ENCODE measurements at places on chromosomes 2 and 18. TPM values are rescaled to one million over a fixed set of nuclear protein-coding genes. Genes with fewer than 3 reads are reported as not detected.

TUBA3E gene
- 0.09 TPM for total RNA-seq

SERPINB4 gene
- 0.09 TPM for total RNA-seq

HTR2B gene
- 2.1 TPM for total RNA-seq

DIPK1C gene
- not detected for total RNA-seq

PFN4 gene
- total RNA-seq: 0.42 TPM

DLGAP1 gene
- not detected for total RNA-seq

LIPG gene
- total RNA-seq: 8.9 TPM

C2orf80 gene
- not detected for total RNA-seq

IGFBP5 gene
- 1,007 TPM for total RNA-seq

RAB12 gene
- total RNA-seq: 58.2 TPM

ATP6V1C2 gene
- total RNA-seq: under 0.01 TPM

SCYGR1 gene
- not detected for total RNA-seq

FLACC1 gene
- 0.89 TPM for total RNA-seq

ALPP gene
- total RNA-seq: not detected

ANO7 gene
- total RNA-seq: 0.69 TPM

ALK gene
- total RNA-seq: not detected

GRB14 gene
- total RNA-seq: 0.30 TPM

CFAP65 gene
- not detected for total RNA-seq

DSG1 gene
- total RNA-seq: not detected

NGEF gene
- 3.4 TPM for total RNA-seq

MPHOSPH10 gene
- total RNA-seq: 27.9 TPM

GALNT13 gene
- total RNA-seq: 2.7 TPM

SPATA3 gene
- total RNA-seq: not detected

FIGN gene
- total RNA-seq: 1.2 TPM

LAMA3 gene
- total RNA-seq: 3.8 TPM

PLA2R1 gene
- total RNA-seq: 8.0 TPM

ST6GAL2 gene
- total RNA-seq: 12.9 TPM

TMEM200C gene
- not detected for total RNA-seq

RGPD4 gene
- not detected for total RNA-seq

MLPH gene
- 50.9 TPM for total RNA-seq

GALR1 gene
- not detected for total RNA-seq

CCT4 gene
- total RNA-seq: 217 TPM

TUBA3D gene
- not detected for total RNA-seq

BOD1L2 gene
- not detected for total RNA-seq

HOXD12 gene
- total RNA-seq: not detected

LONRF2 gene
- 0.32 TPM for total RNA-seq

PRADC1 gene
- total RNA-seq: 13.7 TPM

UGT1A10 gene
- not detected for total RNA-seq

LIMS4 gene
- 18.4 TPM for total RNA-seq

HOXD13 gene
- total RNA-seq: 2.4 TPM

MSGN1 gene
- not detected for total RNA-seq

CCDC74A gene
- total RNA-seq: 8.3 TPM

SLC40A1 gene
- total RNA-seq: 20.2 TPM

SCYGR8 gene
- not detected for total RNA-seq

TGOLN2 gene
- 235 TPM for total RNA-seq

CHRNG gene
- not detected for total RNA-seq

PSTPIP2 gene
- 16.7 TPM for total RNA-seq

CRACDL gene
- not detected for total RNA-seq

SAP130 gene
- total RNA-seq: 6.7 TPM

LOXL3 gene
- 87.4 TPM for total RNA-seq

EML6 gene
- total RNA-seq: 1.7 TPM

RTKN gene
- 17.6 TPM for total RNA-seq

CD8B2 gene
- not detected for total RNA-seq

ZEB2 gene
- total RNA-seq: 50.8 TPM

FSHR gene
- total RNA-seq: not detected

RUFY4 gene
- total RNA-seq: not detected
